Memory B cell (primary cell): ENCODE measurements at places on chromosomes 1 and 21.

GRCh38 chr1:184903111-184903692 is 71.1 kb downstream of the NIBAN1 start:
- DNase-seq: no peak

DNA sequence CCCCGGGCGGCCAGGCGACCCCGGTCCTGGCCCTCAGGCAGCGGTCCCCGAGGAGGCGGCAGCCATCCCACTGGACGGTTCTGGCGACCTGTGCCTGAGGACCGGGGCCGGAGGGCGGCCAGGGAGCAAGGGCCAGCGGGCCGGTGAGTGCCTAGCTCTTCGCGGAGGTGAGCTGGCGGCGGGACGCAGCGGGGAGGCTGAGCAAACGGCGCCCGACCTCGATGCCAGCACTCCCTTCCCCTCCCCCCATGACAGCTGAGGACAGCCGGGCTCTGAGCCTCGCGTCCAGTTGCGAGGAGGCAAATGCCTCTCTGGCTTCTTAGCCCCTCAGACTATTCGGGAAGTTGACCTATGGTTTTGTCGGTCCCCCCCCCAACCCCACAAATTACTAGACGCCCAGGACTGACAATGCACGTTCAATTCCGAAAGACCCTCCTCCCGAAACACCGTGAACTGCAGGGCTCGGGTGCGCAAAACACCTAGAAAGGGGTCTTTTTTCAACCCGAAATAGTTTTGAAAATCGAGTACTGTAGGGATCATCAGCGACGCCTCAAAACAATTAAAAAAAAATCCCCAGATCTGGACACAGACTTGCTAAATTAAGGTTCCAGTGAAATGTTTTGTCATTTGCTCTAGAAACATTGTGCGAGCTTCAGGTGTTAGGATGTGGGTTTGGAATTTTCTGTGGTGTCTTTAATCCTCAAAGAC is 8.3 kb downstream of the CDKN2C start:
- DNase-seq: no peak

DNA sequence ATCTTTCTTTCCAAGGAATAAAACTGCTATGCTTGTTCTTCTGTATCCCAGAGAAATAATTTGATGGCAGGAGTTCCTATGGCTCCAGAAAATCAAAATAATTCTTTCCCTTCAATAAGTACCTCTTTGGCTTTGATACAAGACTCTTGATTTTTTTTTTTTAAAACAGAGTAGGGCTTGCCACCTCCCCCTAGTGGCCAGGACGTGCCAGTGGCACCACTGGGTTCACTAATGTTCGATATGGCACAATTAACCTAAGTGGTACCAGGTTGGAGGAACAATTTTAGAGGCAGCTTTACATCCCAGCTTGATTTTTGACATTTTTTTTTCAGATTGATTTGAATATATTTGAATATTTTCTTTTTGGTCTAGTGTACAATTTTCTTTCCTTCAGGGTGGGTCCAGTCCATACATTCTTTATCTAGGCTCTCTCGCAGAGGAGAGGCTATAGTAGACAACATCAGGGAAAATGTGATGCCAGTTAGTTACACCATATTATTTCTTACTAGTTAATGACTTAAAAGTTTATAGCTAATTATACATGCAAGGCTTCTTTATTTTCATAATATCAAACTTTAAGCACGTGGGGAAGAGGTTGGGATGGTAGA is 330.9 kb downstream of the S1PR1 start:
- DNase-seq: peak; percentile 43

- no peak for DNase-seq
Measured at GRCh38 chr1:115828101-115829022, 12.6 kb downstream of the NHLH2 start.

DNA sequence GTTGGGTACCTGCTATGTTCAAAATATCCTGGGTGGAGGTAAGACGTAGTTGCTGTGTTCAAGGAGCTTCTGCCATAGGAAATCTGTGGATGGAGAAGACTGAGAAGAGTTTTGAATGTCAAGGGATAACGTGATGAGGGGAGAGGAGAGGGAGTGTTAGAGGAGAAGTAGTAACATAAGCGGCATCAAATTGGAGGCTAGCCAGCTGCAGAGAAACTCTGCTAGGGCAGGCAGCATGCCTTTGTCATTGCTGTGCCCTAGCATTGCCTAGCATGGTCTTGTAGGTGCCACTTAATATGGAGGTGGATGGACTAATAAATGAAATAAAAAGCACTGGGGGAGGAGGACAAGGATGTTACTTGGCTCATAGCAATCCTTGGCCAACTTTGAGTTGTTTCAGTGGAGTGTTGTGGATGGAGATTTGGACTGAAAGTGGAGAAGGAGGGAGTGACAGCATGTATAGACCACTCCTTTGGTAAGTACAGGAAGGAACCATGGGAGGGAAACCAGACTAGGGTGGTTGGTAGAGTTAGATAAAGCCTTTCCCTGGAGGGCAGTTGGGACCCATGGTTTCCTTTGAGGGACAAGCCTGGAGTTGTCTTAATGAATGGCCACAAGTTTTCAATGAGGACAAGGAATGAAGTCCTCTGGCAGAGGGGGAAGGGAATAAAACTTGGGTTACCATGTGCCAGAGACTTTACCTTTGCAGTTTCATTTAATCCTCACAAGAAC is 6.3 kb downstream of the VANGL1 start:
- no peak for DNase-seq

GRCh38 chr21:38083535-38083934 is 167.3 kb upstream of the KCNJ6 start:
- no peak for DNase-seq

GRCh38 chr1:119790451-119791198 is 20.6 kb downstream of the REG4 start:
- DNase-seq: no peak

DNA sequence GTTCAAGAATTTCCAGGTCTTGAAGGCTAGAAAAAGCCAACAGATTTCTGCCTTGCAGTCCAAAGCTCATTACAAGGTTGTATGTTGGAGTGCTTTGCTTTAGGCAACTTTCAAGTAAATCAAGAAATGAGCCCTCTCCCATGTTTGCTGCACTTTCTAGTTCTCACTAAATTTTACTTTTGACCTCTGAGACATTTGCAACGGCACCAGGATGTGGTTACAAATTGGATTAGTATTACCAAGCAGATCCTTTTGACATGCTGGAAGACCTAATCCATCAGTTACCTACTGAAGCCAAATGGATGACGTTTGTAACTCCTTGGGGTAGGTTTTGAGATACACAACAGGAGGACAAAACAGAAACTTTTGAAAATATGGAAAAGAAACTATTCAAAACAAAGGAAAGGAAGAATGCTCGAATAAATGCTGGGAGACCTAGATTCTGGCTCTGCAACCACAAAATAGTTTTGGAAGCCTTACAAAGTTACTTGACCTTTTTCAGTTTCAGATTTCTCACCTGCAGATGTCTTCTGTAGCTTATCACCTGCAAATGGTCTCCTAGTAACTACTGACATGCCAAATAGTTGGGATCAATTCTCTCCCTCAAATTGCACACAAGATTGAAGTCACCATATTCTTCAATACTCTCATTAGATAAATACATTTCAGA is 251.7 kb upstream of the ADGRL2 start:
- DNase-seq: no peak

GRCh38 chr1:94463765-94464330 is 45.7 kb downstream of the ABCD3 start:
- peak; percentile 7 for DNase-seq

DNA sequence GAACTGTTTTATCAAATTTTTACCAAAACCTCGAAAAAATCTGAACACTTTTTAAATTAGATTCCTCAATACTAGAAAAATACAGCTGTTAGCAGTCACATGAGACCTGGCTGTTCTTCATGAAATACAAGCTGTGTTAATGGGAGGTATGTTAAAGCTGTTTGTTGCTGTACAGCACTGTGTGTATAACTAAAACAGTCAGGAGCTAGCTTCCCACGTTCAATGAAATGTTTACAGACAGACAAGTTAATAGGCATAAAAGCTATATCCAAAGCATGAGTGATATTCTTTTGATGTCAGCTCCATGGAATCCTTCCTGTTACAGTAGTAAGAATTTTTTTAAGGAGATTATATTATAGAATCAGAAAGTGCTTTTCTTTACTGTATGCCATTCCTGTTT is 223.2 kb upstream of the FOXD3 start:
- DNase-seq: no peak

DNA sequence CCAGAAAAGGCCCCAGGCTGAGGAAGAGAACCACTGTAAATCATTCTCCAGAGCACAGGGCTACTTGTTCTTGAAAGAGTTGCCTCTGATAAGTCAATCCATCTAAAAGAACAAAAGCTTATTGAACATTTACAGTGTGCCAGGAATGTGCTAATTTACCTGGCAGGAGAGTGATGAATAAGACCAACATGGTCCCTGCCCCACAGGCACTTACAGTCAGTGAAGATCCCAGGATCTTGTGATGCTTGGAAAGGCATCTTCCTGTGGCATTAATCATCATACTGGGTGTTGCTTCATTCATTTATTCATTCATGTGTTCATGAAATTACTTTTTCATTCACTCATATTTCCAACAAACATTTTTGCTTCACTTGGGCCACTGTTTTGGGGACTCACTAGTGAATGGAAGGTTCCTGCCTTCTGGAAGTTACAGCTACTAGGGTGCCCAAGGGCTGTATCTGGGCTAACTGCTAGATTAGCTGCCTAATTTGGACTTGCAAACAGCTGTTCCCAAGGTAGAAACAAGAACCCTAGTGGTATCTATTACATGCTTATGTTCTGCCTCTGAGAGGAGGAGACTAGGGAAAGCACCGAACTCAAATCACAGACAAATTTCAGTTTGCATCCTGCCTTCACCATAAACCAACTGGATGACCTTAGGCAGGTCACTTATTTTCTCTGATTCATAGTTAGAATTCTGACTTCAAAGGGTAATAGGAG is 133.5 kb downstream of the CLIC6 start:
- DNase-seq: no peak

DNA sequence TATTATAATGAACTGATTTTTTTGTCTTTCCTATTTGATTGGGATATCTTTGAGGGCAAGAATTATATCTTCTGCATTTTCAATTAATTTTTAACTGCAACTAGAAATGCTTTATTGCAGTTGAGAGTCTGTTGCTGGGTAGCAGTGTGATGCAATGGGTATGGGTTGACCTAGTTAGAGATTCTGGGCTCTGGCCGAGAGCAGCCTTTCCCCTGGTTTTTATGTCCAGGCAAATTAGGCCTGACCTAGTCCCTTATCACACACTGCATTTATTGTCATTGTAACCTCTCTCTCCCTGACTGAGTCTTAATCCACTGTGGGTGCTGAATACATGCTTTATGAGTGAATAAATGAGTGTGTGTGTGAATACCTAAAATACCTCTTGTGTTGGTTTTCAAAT is 206.4 kb upstream of the PTGFR start:
- DNase-seq: no peak

DNA sequence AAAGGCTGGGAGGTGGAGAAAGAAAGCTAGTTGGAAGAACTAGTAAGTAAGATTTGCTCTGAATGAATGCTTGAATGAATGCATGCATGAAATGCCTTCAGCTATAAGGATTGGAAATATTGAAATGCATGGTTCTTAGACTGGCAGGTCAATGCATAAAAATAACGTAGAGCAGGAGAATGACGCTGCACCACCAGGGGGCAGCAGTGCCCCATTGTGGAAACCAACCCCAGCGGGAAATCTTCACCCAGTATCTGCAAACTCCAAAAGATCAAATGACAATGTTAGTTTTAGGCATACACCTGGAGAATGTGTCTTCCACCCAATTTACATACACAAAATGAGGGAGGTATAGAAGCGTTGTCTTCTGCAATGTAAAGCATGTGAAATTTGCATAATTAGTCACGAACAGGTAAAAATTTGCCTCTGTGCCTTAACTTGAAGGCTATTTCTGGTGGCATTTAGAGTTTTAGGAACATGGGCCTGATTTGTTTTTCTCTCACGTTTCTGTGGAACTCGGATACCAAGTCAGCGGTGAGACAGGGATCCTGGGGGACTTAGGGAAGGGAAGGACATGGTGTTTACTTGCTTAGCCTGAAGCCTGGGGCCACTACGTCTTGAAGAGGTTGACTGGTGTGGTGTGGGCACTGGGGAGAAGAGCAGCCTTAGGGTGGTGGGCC is 78.6 kb downstream of the HHAT start:
- DNase-seq: peak; percentile 62

DNA sequence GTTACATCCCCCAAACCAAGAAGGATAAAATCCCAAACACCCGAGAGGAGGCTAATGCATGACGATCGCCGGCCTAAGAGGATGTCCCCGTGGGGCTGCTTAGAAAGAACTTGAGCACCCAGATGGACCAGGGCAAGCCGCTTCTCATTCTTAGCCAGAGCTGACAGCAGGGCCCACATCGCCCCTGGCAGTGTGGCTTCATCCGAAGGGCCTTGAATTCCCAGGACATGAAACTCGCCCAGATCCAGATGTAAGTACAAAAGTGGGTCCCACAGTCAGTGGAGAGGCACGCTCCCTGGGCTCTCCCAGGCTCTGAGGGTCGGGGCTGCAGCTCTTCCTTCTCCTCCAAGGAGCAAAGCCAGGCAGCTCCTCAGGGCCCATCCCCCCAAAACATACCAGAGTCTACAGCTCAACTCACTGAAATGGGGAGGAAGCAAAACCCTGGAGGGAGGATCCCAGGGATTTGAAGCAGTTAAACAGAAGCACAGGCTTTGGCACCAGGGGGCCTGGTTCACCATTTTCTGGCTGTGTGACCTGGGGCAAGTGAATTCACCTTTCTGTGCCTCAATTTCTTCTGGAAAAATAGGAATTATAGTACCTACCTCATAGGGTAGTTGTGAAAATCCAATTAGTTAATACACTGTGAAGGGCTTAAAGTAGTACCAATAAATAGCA is 85.6 kb downstream of the MAN1C1 start:
- DNase-seq: no peak

DNA sequence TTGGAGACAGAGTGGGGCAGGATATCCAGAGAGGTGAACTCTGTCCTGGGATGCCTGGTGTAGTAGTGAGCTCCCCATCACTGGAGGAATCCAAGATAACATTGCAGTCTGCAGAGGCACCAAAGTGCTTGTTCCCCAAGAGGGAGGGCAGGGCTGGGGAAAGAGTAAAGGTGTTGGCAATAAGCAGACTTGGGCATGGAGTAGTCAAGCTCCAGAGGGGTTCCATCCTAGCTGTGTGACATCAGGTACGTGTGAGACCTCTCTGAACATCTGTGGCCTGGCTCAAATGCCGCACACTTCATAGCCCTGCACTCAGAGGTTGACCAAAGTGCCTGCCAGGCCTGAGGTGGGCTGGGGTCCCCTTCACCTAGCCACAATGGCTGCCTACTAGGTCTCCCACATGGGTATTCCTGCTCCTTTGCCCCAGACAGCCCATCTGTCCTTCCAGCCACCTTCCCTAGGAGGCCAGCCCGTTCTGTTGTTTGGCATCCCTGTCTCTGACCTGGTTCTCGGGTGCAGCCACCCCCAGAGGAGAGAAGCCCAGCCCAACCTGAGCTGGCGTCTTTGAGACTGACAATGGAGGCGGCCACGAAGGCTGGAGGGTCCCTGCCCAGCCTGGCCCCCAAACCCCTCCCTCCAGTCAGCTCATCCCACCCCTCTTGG is 2.8 kb upstream of the ARF1 start:
- DNase-seq: no peak

GRCh38 chr21:21018821-21019220 is 20.6 kb downstream of the NCAM2 start:
- no peak for DNase-seq

DNA sequence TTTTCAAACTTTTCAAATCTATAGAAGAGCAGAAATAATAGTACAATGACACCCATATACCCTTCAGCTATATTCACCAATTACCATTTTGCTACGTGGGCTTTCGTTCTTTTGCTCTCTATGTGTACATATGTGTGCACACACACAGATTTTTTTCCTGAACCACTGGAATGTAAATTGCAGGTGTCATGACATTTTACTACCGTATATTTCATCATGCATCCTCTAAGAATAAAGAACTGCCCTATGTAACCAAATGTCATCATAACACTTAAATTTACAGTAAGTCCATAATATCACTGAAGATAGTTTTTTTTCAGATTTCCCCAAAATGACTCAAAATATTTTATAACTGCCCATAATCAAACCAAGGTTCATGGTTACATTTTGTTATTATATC is 88.4 kb upstream of the GFI1 start:
- no peak for DNase-seq
